ELF-1 (cell line): ENCODE measurements at places on chromosomes 11 and 22.

DNA sequence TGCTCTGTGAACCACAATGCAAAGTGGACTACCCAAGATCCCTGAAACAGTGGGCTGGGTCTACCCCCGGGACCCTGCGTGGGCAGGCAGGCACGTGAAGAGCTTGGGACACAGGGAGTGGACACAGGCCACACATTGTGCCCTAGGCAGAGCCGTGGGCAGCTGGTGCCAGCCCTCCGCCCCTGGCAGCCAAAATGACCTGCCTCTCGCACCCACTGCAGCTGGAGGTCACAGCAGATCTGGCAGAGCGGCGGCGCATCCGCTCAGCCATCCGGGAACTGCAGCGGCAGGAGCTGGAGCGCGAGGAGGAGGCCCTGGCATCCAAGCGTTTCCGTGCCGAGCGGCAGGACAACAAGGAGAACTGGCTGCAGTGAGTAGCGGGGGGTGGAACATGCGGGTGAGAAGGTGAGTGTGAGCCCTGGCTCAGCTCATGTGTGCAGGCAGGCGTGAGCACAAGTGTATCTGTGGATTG lies 6.7 kb downstream of the SMTN start:
- DNase-seq = no peak

GRCh38 chr22:17973217-17973616 lies 51.1 kb downstream of the MICAL3 start:
- DNase-seq = no peak

DNA sequence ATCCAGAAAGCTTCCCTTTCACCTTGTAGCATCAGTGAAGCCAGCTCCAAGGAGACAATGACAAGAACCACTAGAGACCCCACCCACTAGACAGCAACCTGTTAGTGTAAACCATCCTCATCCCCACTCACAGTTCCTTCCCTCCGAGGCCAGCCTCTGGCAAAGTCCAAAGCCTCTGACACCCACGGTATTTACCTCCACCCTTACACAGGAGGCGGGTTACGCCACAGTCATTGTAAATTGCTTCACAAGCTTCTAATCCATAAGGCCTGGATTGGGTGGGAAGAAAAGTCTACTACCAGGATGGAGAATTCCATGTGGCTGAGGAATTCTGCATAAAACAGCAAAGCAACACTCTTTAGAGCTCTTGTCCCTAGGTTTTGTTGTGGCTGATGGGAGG lies 287.4 kb downstream of the BUD13 start:
- no peak for DNase-seq

DNA sequence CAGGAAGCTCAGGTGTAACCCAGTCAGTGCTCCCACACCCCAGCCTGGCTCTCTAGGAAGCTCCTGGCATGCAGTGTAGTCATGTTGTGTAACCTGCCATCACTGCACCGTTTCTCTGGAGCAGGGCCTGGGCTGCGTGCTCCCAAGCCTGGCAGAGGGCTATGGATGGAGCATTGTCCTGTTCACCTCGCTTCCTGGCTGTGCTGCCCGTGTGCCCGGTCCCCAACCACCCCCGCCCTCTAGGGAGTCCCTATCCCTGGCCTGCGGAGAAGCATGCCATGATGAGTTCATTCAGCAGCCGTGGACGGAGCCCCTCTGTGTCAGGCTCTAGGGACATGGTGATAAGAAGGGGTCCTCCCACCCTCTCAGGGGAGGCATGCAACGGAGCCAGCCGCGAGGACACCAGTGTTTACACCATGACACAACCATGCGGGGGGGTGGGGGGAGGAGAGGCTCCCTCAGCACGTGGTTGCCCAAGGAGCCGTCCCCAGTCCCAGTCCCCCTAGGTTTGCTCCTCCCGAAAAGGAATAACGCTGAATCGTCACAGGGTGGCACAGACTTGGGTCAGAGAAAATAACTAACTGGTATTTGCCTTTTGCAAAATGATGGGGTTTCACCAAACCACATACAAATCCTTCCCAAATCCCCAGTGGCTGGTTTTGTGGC lies 73.1 kb downstream of the FBLN1 start:
- no peak for DNase-seq

DNA sequence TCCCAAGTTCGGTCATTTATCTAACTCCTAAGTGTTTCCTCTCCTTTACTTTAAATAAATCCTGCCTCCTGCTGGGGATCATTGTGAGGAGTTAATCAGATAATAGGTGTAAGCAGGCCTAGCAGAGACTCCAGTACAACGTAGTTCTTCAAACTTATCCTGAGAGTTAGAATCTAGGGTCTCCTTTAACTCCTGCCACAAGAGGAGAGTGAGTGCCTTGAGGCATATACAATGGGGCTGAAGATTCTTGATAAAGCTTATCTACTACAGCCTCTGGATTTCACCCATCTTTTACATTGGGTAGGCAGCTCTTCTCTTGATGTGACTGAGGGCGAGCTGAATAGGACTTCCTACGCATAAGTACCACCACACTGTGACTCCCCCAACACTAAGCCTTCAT lies 3.1 kb upstream of the GALNT18 start:
- no peak for DNase-seq
